Forelimb muscle (tissue), 1 donor: ENCODE measurements at places on chromosomes 5 and 9. TPM values are rescaled to one million over a fixed set of nuclear protein-coding genes. Genes with fewer than 3 reads are reported as not detected.

GRCh38 chr5:137280656-137281055, 218.5 kb downstream of the SPOCK1 start:
- DNase-seq, result no peak

DNA sequence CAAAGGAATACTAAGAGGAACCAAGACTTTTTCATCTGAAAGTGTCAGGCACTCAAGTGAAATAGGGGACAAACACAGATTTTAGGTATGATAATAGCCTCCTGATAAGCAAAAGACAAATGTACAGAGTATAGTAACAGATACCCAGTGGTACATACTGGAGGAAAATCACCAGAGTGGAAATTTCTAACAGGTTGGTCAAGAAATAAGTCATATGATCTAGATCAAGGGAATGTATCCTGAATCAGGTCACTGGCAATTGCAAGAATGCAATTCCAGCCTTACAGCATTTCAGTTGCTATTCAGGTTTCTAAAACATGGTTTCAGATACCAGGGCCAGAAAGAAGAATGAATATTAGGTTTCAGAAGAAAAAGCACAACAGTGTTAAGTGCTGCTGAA, 82.2 kb upstream of the SLCO6A1 start:
- no peak for DNase-seq

DNA sequence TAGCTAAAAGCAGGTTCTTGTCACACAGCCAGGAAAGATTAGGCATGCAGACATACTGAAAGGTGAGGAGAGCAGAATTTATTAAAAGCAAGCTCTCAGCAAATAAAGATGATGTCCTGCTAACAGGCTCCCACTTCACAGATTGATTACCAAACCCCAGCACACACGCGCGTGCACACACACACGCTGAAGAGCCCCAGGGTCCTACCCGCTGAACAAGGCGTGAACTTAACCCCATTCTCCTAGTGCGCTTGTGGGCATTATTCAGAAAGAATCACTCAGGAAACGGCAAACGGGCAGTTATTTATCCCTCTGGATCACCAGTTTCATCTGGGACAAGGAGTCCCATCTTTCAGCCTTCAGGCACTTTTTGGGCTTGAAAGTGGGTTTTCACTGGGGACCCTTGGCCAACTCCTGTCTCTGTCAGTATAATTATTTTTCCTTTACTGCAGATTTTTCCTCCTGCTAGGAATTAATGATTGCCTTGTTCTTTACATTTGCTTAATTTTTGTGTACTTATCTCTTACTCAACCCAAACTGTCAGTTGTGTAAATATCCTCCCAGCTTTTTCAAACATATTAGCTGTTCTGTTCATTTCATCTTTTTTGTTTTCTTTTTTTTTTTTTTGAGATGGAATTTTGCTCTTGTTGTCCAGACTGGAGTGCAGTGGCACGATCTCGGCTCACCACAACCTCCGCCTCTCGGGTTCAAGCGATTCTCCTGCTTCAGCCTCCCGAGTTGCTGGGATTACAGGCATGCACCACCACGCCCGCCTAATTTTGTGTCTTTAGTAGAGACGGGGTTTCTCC, 92.6 kb downstream of the RIC1 start:
- DNase-seq, result no peak

DNA sequence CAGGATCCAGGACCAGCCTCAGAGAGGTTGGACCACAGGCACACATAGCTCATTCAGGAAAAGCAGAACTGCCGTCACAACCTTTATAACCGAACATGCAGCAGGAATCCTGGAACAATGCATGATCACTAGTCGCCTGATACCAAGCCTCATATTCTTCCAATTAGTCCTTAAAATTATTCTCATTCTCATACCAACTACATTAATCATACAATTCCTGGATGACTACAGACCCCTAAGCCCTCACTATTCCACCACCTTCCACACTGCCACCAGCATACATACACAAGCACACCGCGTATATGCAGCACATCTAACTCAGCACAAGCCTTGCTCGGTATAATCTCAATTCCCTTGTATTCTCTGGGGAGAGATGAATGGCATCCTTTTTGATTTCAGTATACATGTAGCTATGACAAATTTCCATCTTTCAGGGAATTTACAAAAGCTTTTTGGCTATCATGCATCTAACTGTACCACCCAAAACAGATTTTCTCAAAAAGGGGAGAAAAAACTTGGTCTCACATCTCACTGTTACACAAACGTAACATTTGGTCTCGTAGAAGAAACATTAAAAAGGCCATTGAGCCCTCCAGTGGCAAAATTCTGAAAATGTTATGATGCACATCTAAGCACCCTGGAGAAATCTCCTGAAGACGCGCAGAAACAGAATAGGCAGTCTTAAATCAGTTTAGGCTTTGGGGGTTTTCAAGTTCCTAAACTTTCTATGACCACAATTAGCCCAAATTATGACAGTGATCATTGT, 46.2 kb downstream of the MCTP1 start:
- DNase-seq, result no peak

DNA sequence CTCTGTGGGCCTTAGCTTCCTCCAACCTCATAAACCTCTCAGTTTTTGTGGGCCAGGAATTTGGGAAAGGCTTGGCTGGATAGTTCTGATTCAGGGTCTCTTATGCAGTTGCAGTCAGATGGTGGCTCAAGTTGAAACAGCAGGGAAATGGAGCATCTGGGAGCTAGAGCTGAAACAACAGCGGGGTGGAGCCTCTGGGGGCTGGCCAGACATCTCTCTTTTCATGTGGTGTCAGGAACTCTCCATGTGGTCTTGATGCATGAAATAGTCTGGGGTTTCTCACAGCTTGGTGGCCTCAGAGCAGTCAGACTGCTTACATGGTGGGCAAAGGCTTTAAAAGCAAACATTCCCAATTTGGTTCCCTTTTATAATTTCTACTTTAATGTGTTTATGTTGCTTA, 13.5 kb downstream of the ZNF346 start:
- DNase-seq, result no peak

- no peak for DNase-seq
These were observed 188.8 kb downstream of the COMMD10 start for GRCh38 chr5:116273448-116274242.

GRCh38 chr9:14321517-14322130, 7.7 kb upstream of the NFIB start:
- DNase-seq, result no peak

DNA sequence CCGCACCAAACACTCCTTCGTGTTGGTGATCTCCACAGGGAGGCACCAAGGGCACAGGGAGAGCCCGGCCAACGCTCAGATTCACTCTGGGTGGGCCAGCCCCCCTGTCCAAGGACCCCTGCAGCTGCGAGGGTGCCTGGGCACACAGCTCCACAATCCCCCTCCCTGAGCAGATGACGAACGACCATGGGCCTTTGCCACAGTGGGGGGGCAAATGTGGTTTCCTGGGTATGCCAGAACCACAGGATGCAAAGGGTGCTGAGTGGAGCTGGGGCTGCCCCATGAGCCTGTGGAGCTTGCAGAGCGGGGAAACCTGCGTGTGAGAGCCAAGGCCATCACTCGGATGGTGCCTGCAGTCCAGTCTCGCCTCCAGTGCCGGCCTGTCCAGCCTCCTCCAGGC, 31.0 kb downstream of the LPCAT1 start:
- DNase-seq, result no peak

GRCh38 chr5:58671155-58671554, 88.3 kb downstream of the RAB3C start:
- DNase-seq, result no peak

GRCh38 chr5:172852490-172853354, 18.7 kb downstream of the ERGIC1 start:
- no peak for DNase-seq

DNA sequence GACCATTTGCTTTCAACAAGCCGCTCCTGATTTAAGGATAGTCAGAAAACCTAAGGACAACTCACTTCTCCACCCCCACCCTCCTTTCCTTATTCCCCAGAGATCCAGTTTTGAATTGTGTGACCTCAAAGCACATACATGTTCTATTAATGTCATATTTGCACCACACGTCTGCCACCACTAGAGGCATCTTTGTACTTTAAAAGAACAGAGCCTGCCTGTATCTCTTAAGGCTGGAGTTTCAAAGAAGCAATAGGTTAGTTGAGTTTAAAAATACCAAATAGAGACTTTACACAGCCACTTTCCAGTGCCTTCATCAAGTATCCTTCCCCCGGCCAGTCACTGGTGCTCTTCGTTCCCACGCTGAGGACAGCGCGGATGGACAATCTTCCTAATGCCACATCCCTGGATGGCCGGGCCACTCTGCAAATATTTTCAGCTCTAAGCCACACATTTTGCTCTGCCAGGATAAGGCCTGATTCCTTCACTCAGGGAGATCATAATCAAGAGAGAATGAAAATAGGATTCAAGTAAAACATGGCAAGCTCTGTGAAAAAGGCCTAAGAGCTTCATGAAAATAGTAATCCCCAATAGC, 146.3 kb downstream of the SNCAIP start:
- no peak for DNase-seq

DNA sequence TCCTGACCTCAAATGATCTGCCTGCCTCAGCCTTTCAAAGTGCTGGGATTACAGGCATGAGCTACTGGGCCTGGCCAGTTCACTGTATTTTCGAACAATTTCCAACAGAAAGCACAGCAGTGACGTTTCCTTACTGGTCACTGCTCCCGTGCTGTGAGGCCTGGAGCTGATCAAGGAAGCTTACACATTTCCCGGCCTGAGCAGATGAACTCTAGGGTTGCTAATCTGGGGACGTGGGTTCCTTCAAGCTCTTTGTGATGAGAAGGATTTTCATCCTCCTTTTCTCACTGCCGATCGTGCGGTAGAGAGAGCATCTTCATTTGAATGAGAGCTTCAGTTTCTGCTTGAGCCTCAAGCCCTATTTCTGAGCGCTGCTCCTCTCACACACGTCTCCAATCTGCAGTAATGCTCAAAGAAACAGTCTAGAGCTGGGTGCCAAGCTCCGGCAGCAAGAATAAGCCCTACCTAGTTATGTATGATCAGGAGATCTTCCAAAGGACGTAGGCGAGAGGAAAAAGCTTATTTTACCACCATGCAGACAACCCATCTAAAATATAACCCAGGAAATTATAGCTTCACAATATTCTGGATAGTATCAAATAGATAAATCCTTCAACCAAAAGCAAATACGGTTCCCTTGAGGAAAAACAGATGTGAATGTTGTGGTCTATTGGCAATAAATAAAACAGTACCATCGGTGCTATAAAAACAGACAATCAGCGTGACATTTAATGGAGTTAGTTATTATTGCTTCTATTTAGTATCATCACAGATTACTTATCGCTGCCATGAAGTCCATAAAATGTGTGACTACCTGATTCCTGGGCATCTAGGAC, 7.3 kb upstream of the SPATA24 start:
- no peak for DNase-seq

DNA sequence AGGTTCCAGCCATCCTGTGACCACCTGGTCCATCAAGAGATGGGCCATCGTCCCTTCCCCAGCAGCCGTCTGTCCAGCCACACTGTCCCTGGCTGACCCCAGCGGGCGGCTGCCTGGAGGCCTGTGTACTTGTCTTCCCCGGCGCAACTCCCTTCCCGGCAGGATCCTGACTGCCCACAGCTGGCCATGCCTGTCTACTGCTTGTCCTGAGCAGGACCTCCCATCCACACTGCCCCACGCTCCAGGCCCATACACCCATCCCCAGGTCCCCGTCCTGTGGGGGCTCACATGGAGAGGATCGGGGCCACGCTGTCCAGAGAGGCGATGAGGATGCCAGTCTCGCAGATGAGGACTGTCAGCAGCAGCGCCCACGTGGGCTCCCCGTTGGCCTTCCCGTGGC, 35.5 kb downstream of the SLC12A7 start:
- DNase-seq, result no peak

DNA sequence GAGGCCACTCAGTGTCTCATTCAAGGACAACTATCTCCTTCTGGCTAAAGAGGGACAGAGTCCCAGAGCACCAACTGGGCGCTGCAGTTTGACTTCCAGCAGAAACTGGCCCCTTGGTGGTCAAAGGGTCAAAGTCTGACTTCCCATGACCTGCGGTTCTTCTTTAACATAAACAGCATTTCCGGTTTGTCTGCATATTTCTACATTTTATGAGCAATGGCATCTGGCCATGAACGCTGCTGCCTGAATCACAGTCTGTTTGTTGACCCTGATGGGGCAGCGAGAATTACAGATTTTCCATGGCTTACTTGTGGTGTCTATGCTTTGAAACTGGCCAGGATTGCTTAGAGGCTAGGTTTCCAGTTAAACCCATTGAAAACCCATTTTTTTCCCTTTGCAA, 1.3 kb downstream of the TNFSF15 start:
- DNase-seq, result no peak

GRCh38 chr5:169415371-169415770, 114.4 kb upstream of the SLIT3 start:
- DNase-seq, result no peak

DNA sequence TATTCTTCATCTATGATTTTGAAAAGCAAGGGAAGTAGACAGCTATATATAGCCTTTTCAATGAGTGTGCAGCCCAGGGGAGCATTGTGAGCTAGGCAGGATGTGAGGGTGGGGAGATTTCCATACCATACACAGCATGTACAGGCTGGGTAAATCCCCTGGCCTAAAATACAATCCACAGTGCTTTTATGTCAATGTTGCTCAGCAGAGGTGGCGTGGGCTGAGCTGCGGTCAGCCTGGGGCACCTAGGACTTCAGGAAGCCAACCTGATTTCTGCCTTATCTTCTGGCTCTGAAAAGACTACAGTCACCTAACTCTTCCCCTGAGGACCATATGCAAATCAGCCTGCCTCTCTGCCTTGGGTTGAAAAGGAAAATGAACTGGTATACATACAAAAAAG, 6.3 kb upstream of the GARIN3 start:
- DNase-seq, result no peak

- DNase-seq, result no peak
These were observed 16.3 kb downstream of the IDNK start for GRCh38 chr9:83639266-83639665.

- DNase-seq, result no peak
These were observed 18.1 kb downstream of the TCF7 start for GRCh38 chr5:134132372-134133187.

- DNase-seq, result no peak
These were observed 53.8 kb upstream of the ASS1 start for GRCh38 chr9:130390986-130391385.

DNA sequence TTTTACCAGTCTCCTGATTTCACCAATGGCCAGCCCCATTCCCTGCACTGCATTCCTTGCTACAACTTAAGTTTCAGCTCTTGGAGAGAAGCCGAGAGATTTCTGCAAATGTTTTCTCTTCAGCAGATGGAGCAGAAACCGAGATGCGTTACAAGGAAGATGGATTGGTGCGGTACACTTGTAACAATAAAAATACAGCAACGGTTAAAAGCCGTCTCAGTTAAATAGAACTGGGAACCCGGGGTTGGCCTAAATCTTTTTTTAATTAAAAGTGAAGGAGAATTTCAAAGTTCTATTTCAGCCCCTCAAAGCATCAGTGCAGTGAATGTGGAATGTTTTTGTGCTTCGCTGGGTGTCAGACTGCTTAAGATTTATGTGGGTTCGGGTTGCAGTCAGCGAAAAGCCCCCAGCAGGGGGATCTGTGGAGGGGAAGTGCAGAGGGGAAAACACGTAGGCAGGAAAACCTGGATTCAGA, 19.8 kb downstream of the BRINP1 start:
- DNase-seq, result no peak

DNA sequence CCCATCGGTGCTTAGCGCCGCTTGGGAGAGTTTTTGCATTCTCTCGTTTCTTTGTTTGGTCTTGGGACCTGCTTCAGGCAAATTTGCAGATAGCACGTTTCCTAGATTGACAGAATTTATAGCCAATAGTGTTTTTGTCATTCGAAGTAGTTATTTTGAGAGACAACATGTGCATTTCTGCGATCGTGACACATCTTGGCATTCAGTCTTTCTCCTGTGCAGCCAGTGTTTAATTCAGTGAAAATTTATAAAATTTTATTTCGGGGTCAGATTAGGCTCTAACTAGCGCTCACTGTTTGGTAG, 830 bp downstream of the PRRC1 start:
- peak; percentile 51 for DNase-seq

FOXD1 gene
- 0.76 TPM for polyA plus RNA-seq

NUTM2G gene
- 0.82 TPM for polyA plus RNA-seq

NR6A1 gene
- 1.1 TPM for polyA plus RNA-seq
